ENCODE measurements at places on chromosomes 3 and 15.

DNA sequence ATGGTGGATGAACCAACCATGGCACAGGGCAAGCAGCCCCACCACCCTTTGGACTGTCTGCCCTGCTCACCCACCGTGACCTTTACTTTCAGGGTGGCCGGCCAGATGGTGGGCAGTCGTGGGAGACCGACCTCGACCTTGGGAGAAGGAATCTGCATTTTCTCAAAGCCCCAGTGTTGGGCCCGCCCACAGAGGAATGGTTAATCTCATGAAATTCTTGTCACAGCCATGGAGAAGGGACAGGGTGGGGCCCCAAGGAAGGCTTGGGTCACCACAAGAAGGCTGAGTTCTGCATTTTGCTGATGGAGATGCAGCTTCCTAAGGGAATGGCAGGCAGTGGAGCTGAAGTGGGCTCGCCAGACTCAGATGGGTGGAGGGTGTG is 2.9 kb downstream of the PLXND1 start:
- no peak for DNase-seq

- DNase-seq = no peak
Observed at GRCh38 chr3:39809995-39810595, 686 bp downstream of the MYRIP start.

DNA sequence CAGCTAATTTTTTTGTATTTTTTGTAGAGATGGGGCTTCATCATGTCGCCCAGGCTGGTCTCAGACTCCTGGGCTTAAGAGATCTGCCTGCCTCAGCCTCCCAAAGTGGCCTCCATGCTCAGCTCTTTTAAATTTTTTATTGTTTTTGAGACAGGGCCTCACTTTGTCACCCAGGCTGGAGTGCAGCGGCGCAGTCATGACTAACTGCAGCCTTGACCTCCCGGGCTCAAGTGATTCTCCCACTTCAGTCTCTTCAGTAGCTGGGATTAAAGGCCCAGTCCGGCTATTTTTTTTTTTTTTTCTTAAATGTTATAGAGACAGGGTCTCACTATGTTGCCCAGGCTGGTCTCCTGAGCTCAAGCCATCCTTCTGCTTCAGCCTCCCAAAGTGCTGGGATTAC is 15.1 kb upstream of the BAHD1 start:
- DNase-seq = no peak

DNA sequence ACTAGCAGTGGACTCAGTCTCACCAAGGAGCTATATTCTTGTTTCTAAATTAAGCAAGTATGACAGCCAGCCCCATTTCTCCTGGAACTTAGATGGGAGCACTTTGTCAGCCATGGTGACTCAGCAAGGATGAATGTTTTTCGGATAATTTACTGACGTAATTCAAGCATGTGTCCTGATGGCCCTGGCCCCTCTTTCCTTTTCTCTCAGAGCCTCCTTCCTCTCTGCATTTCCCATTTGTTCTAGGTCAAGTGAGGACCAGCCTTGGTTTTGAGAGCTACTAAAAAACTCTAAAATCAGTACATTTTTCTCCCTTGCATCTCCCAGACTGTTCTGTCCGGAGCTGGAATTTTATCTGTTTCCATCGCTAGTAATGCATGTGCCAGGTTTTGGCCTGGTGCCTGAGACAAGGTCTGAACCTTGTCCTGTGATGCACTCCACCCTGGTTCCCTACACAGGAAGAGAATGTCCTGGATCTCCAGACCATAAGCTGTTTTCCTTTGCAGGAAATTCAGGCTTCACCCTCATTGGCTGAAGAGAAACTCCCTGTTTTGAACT is 256.6 kb upstream of the ROPN1 start:
- no peak for DNase-seq

DNA sequence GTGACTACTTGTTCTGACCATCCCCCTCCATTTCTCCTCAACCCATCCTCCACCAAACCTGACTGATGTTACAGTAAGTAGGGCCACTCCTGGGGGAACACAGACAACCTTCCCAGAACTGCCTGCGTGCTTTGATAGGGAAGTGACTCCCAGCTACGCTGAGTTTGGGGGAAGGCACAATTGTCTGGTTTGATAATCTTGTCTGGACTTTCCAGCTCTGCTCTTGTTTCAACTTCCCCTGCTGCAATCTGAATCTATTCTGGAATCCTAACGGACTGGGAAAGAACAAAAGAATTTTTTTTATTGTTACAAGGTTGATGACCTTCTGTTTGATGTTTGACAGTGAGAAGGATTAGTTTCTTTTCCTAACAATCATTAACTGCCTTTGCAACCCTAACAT is 895.6 kb downstream of the ROBO1 start:
- DNase-seq = no peak
